Right atrium auricular region (tissue), 2 donors: ENCODE measurements at places on chromosomes 7 and 10.
A peak's percentile ranks its signal among the peaks of the same experiment; 100 is the strongest.

DNA sequence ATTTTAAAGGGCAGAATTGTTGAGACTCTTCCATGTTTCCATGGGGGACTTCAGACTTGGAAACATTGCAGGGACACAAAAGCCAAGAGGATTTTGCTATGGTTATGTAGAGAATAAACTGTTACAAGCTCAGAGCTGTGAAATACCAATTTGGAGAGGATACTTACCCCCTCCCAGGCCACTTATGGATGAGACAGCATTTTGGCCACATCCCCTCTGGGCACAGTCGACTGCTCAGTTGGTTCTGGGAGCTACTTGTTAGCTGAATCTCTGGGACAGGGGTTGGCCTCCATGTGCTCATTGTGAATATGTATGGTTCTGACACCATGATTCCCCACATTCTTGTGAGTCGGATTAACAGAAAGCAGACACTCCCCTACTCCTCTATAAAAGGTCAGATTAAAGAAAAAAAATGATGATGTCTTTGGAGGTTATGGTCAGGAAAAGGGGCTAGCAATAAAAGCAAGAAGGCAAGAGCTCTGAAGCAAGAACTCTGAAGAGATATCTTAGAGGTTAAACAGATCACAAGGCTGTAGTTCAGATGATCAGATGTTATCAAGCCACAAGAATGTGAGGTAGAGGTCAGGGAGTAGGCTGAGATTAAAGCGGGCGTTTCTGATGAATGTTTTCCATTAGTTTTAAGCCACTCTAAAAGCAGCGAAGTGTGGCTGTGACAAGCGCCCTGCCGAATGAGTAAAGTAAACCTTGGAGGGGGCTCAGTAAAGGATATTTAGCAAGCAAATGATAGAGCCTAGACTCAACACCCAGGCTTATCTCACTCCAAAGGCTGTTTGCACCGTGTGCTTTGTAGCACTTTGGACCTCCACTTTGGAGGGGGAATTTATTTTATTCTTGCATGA, 17.2 kb downstream of the STAMBPL1 start:
- H3K27me3 ChIP-seq, result no peaks in the 10 kb centered on the region
- H3K4me1 ChIP-seq, result no peaks in the 10 kb centered on the region
- H3K4me3 ChIP-seq, result no peak overlapping the region
- H3K27ac ChIP-seq, result peak overlapping the region; percentile 73
- no peaks in the 10 kb centered on the region for H3K36me3 ChIP-seq
- DNase-seq, result no peak

DNA sequence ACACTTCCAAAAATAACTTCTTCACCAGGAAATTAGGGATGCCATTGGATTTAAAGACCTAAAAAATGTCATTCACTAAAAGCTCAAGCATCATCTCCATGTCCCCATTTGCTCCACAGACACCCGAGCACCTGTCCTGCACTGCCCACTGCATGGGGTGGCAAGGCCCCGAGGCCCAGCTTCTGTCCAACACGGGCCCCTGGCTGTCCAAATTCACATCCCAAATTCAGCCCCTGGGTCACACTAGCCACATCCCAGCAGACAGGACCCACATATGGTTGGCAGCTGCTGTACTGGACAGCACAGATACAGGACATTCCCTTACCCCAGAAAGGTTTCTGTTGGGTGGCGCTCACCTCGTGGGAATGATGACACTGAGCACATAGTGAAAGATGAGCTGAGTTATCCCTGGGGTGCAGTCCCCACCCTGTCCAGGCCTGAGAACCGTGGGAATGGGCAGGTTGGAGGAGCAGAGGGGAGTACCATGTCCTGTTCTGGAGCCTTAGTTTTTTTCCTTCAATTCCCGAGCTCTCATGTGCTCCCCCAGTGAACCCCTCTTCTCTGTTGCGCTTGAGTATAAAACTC, 55.3 kb downstream of the CSGALNACT2 start:
- H3K36me3 ChIP-seq, result no peaks in the 10 kb centered on the region
- no peaks in the 10 kb centered on the region for H3K27me3 ChIP-seq
- H3K4me1 ChIP-seq, result no peaks in the 10 kb centered on the region
- no peak overlapping the region for H3K4me3 ChIP-seq
- no peak for DNase-seq

DNA sequence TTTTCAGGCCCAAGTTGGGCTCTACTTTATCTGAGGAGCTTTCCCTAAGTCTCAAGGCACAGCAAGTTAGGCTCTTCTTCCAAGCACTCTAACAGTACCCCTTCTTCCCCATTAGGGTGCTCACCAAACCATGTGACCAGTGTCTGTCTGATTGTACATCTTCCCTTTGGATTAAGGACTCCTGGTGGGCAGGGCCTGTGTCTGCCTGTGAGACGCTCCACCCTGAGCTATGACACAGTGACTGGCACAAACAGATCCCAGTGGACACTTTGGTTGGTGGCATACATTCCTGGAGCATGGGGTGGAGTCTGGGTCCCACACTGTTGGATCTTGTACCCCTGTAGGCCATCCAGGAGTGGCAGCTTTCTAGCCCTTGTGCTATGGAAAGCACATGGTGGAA, 23.8 kb downstream of the PLPP4 start:
- no peaks in the 10 kb centered on the region for H3K27me3 ChIP-seq
- no peak for DNase-seq
- no peaks in the 10 kb centered on the region for H3K4me1 ChIP-seq
- no peak overlapping the region for H3K27ac ChIP-seq
- H3K36me3 ChIP-seq, result no peaks in the 10 kb centered on the region
- H3K4me3 ChIP-seq, result no peak overlapping the region

GRCh38 chr10:31693491-31693890, 235.1 kb downstream of the ARHGAP12 start:
- H3K36me3 ChIP-seq, result no peaks in the 10 kb centered on the region
- no peak overlapping the region for H3K27ac ChIP-seq
- H3K4me3 ChIP-seq, result no peak overlapping the region
- H3K27me3 ChIP-seq, result no peaks in the 10 kb centered on the region

DNA sequence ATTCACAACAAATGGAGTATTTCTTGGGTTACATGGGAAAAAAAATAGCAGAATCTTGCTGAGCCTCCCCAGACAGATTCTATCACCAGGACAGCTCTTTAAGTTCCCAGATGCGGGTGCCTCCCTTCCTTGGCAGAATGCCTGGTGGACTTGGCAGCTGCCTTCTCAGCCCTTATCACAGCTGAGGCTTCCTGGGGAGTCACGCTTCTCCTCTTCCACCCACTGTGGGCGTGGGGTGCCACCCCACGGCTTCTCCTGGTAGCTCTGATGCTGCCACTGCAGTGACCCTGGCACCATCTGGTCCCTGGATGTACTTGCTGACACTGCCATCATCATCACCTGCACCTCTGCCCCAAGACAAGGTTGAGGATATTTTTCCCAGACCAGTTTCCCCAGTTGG, 16.2 kb upstream of the NME8 start:
- H3K27me3 ChIP-seq, result no peaks in the 10 kb centered on the region
- no peak overlapping the region for H3K4me3 ChIP-seq
- H3K36me3 ChIP-seq, result no peaks in the 10 kb centered on the region
- H3K4me1 ChIP-seq, result peaks cover 18% of the 10 kb centered on the region

DNA sequence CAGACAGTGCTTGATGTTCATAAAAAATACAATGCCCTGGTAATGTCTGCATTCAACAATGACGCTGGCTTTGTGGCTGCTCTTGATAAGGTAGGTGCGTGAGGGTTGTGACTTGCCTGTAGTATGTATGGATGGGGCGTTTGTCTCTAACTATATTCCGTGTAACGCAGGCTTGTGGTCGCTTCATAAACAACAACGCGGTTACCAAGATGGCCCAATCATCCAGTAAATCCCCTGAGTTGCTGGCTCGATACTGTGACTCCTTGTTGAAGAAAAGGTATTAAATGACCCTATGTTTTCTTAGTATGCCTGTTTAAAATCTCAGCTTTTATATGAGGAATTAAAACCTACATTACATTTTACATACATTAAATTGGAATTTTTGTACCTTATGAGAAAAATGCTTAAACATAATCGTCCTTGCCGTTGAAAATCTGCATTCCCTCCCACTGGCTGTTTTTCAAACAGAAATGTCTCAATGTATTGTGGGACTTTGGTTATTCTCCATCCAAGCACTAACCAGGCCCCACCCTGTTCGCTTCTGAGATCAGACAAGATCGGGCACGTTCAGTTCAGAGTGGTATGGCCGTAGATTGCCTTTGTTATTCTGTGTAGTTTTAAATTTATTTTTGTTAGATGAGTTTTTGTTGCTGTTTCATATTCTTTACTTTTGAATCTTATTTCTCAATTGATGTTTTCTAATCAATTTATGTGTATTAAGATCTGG, 85.3 kb downstream of the CUL1 start:
- peaks cover 6% of the 10 kb centered on the region for H3K4me1 ChIP-seq
- no peak for DNase-seq

DNA sequence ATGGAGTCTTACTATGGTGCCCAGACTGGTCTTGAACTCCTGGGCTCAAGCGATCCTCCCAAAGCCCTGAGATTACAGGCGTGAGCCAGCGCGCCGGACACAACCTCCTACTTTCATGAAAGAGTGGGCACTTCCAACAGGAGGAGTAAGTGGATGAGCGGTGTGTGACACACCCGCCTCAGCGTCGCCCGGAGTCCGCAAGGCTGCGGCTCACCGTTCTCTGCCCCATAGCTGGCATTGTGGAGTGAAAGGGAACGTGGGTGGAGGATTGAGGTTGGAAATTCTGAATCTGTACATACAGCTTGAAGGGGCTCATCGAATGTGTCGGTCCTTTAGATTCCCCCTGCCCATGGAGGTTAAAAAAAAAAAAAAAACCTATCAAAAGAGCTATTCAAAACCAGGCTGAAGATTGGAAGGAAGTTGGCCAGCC, 524 bp upstream of the PRXL2A start:
- peaks cover 49% of the 10 kb centered on the region for H3K4me1 ChIP-seq
- DNase-seq, result no peak
- peak overlapping the region; percentile 86 for H3K4me3 ChIP-seq
- H3K27me3 ChIP-seq, result no peaks in the 10 kb centered on the region
- no peaks in the 10 kb centered on the region for H3K36me3 ChIP-seq
- peak overlapping the region; percentile 81 for H3K27ac ChIP-seq

DNA sequence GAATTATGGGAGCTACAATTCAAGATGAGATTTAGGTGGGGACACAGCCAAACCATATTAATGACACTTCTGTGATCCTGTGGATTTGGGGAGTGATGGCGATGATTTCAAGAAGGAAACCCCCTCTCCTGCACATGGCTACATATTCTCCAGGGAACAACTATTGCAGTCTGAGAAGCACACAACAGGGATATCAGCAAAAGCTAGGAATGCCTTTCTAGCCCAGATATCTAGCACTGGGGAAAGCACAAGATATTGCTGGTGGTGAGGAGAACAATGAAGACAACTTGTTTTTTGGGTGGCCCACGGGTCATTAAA, 24.3 kb downstream of the EPDR1 start:
- H3K4me1 ChIP-seq, result no peaks in the 10 kb centered on the region
- H3K4me3 ChIP-seq, result no peak overlapping the region
- H3K27me3 ChIP-seq, result no peaks in the 10 kb centered on the region
- H3K27ac ChIP-seq, result no peak overlapping the region
- DNase-seq, result no peak

DNA sequence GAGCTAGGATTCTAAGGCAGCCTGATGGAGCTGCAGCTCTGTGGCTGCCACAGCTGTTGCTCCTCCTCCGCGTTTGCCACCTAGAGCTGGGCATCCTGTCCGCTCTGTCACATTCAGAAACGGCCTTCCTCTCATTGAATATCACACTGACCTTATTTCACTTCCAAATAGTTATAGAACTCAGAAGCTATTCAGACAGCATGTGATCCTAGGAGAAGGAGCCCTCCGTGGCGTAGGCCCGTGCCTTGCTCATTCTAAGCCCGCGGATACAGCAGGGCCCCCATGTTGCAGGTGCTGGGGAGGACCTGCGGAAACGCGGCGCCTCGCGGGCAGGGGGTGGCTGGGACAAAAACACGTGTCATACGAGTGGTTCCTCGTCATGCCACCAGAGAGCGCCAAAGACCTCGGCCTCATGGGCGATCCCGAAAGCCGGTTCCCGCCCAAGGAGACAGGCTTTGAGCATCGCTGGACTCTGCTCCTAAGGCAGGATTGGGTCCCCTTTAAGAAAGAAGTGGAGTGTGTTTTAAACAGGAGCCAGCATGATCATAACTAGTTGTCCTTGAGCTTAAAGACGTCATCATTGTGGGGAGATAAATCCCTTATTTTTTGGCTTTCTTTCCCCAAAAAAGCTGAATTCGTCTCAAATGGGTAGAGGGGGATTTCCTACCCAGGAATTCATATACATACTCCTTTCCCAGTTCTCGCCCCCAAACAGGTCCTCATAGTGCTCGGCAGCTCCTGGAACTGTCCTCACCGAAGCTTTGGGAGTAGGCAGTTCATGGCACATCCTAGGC, 17.9 kb upstream of the FIGNL1 start:
- no peak overlapping the region for H3K4me3 ChIP-seq
- DNase-seq, result peak; percentile 82
- no peaks in the 10 kb centered on the region for H3K36me3 ChIP-seq
- H3K4me1 ChIP-seq, result peaks cover 6% of the 10 kb centered on the region
- no peaks in the 10 kb centered on the region for H3K27me3 ChIP-seq
- H3K27ac ChIP-seq, result no peak overlapping the region
